ENCODE measurements at places on chromosomes 13 and 19.

DNA sequence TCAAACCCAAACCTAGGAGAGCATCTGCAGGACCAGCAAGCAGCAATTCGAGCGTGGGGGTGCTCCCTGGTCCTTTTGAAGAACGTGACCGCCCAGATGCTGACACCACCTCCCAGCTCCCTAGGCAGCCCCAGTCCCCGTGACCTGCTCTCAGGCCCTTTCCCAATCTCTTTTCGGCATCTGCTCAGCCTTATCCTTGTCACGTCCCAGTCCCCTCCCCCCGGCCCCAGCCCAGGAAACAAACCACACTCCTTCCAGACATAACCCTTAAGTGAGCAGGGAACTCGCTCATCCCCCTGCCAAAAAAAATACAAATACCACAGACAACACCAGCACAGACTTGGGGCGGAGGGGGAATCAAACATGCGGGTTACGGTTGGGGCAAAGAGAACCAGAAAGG, 3.3 kb downstream of the MLLT1 start:
- no peak for DNase-seq

DNA sequence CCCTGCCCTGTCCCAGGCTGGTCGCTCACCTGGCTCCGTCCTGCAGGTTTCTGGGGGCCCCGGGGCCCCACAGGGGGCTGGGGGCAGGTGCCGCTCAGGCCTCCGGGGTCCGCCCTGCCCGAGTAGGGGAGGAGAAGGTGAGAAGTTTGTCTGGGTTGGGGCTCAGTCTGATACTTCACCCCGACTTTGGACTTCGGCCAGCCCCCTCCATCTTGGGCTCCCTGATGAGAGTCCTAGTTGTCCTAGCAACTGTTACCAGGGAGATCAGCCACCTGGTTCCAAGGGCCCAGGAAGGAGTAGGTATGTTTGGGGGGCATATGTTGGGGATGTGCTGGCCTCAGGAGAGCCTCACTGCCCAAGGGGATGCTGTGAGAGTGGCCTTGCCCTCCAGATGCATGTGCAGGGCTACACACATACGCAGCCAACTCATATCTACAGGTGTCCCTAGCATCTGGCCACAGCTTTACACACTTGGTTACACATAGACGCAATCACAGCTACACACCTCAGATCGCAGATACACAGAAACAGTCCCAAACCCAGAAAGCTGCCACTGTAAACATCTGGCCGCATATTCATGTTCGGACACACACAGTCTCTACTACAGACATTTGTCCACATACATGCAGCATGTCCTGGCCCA, 3.4 kb downstream of the NUMBL start:
- DNase-seq, result no peak

DNA sequence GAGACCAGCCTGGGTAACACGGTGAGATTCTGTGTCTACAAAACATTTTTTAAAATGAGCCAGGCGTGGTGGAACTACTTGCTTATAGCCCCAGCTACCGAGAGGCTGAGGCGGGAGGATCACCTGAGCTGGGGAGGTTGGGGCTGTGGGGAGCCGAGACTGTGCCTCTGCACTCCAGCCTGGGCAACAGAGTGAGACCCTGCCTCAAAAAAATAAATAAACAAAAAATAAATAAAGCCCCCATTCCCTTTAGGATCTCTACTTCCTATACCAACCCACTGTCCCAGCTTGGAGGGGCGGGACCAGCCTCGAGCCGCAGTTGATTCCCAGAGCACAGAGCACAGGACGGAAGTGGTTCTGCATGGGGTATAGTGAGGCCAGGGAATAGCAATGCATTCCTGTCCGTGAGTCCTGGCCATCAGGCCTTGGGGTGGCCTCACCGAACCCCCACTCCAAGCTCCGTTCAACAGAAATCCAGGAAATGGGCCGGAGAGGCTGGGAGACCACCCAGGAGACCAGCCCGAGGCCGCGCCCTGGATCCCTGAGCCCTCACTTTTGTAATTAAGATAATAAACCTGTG, 4.9 kb upstream of the PTBP1 start:
- DNase-seq, result no peak

- no peak for DNase-seq
Observed at GRCh38 chr13:24127116-24127631, 33.3 kb upstream of the SPATA13 start.

GRCh38 chr13:28705461-28706083, 13.2 kb downstream of the SLC46A3 start:
- no peak for DNase-seq
